NCI-H1092 treated with DMSO at 0.1 percent for 48 hours (cell line): ENCODE measurements at places on chromosomes 1 and 21.

GRCh38 chr1:11735531-11735853 is 444 bp upstream of the AGTRAP start:
- DNase-seq, result no peak

DNA sequence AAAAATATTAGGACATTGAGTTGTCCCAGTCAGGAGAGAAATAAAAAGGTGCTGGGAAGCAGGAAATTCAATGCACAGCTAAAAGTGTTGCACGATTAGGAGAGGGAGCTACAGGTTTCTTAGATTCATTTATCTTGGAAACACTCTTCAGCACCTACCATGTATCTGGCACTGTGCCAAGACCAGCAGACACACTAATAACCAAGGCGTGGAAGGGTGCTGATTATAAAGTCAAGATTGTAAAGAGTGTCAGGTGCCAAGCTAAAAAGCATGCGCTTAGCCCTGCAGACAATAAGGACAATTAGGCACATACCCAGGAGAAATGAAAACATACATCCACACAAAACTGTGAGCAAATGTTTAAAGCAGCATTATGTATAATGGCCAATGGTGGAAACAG is 129.9 kb downstream of the DSCAM start:
- peak; percentile 84 for DNase-seq

DNA sequence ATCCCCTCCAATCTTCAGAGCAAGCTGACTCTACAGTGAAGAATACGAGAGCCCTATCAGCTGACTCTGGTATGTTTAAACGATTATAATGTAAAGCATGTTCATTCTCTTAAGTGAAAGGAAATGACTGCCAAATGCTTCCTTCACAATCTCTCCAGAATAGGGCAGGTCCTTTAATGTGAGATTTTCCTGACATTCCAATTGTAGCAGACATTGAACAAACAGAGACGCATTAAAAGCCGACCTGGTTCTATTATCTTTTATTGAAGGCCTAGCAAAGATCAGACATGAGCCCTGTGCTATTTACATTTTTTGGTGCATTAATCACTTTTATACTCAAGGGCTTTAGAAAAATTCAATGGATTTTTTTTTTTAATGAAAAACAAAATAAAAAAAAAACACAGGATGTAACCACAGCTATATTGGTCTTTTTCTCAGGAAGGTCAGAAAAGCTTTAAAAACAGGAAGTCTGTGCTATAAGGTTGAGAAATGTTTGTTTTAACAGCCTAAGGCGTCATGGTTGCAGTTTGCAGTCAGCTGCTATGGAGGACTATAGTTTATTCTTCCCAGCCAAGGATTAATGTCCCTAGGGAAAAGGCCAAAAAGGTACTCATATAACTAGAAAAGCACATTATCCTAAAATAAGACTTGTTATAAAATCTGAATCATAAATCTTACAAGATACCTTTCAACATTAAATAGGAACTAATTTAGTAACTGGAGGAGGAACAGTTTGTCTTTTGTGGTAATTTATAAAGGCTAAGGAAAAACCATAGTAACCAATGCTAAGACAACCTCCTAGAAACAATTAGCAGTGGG is 104.8 kb downstream of the RERE start:
- DNase-seq, result peak; percentile 96

- peak; percentile 23 for DNase-seq
Measured at GRCh38 chr1:233294913-233295236, 650 bp downstream of the PCNX2 start.
